Dermis blood vessel endothelial cell (primary cell): ENCODE measurements at places on chromosomes 5 and 9. TPM values are rescaled to one million over a fixed set of nuclear protein-coding genes. Genes with fewer than 3 reads are reported as not detected.
A peak's percentile ranks its signal among the peaks of the same experiment; 100 is the strongest.

Gene KIF2A
- 105 and 158 TPM in 2 replicates for total RNA-seq

Gene MAMDC2
- total RNA-seq = 2.9 and 6.7 TPM in 2 replicates

Gene PLAC8L1
- total RNA-seq = not detected in 2 replicates

Gene ALDH1B1
- 12.1 and 18.3 TPM in 2 replicates for total RNA-seq

GRCh38 chr5:166648736-166649135 is 1642.7 kb upstream of the WWC1 start:
- DNase-seq = no peak

DNA sequence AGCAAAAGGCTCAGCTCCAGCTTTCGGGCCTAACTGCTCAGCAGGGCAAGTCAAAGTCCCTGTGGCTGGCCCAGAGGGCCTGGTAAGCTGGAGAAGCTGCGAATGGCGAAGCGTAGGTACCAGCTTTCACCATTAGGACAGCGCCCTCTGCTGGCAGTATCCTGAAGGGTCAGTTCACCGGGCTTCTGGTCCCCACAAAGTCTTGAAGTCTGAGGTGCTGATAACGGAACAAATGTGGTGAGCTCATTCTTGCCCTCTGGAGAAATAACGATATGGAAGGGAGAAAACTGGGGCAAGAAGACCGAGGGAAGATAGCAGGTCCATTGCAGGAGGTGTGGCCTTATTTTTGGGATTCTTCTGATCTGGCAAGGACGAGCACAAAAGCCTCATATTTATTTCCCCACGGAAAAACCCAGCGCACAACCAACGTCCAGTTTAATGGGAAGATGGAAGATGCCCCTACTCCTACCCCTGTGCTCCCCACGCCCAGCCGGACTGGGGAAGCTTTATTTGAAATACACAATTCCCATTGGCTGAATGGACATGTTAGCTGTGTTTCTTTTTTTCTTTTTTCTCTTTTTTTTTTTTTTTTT is 7.2 kb downstream of the SOWAHA start:
- DNase-seq = peak; percentile 96

DNA sequence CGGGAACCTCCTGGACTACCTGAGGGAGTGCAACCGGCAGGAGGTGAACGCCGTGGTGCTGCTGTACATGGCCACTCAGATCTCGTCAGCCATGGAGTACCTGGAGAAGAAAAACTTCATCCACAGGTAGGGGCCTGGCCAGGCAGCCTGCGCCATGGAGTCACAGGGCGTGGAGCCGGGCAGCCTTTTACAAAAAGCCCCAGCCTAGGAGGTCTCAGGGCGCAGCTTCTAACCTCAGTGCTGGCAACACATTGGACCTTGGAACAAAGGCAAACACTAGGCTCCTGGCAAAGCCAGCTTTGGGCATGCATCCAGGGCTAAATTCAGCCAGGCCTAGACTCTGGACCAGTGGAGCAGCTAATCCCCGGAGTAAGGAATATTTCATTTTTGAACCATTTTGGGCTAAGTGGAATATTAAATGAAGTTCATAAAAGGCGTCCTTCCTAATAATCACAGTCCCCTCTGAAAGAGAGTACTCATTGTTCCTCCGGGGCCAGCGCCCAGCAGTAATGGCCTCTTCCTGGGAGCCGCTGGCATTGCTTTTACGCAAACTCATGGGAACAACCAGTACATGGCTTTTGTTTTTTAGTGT is 23.6 kb downstream of the QRFP start:
- no peak for DNase-seq

DNA sequence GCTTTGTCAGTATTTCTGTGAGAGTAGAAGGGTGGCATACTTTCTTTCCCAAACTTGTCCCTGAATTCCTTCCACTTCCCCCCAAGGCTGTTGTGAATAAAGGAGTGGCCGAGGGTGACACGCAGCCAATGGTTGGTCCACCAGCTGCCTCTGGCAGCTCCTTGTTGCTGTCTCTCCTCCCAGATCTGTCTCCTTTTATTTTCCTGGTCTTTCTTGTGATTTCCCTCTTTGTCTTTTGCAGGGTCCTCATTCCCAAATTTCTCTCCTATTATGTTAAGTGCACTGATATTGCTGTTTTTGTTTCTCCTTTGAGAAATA is 137.5 kb upstream of the HMHB1 start:
- no peak for DNase-seq

- no peak for DNase-seq
These were observed 10.6 kb downstream of the CDH12 start for GRCh38 chr5:22842574-22842973.

DNA sequence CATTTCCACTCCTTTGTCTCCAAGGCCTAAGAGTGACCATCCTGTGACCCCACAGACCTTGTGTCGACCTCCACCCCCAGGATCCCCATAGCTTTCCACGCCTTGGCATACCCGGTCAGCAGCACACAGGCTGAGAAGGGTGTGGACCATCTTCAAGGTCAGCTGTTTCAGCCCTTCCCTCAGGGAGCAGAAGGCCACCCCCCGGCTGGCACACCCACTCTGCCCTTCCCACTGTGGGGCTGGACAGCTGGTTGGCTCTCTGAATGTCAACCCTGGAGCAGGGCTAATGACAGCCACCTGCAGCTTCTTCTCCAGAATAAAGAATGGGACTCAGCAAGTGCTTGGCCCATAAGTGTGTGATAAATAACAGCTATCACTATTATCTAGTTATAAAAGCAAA is 93.1 kb downstream of the OLFM1 start:
- DNase-seq = no peak

DNA sequence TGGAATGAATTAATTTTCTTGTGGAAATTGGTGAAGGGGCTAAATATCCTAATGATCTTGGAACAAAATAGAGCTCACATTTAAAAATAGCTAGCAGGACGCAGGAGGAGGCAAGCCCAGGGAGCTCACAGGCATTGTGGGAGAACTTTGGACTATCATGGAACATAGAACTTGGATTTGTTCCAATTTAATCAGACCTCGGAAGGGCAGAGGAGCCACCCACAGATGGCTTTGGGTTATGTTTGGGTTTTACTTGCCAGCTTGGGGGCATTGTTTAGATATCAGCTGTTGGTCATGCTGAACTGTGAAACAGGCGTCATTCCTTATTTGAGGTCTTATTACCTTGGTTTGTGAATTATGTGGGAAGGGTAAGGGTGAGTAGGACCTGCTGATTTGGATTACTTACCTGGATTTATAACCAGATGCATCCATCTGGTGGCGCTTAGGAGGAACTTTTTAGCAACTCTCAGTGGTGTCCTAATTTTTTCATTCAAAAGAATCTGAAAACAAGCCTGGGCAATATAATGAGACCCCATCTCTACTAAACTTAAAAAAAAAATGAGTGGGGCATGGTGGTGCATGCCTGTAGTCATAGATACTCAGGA is 14.1 kb upstream of the PTGR1 start:
- DNase-seq = peak; percentile 35

GRCh38 chr9:69637193-69637816 is 34.9 kb downstream of the APBA1 start:
- DNase-seq = no peak

- DNase-seq = no peak
These were observed 86.3 kb upstream of the PHYKPL start for GRCh38 chr5:178318893-178319292.

DNA sequence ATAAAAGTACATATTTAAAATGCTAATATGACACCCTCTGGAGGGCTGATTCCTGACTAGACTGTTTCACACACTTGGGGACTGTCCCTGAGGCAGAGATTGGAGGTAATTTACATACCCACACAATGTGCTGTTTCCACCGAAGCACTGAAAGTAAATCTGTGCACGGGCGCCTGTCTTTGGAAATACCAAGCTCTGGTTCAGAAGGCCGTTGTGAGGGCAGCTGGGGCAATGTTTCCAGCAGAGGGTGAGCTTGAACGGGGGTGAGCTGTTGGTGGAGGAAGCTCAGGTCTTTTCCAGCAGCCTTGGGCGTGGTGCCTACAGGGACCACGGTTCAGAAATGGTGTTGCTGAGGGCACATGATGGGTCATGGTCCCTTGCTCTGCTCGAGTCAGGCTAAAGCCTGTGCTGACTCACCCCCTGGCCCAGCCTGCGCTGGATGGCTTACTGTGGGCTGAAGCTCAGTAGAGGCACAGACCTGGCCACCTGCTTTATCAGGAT is 25.8 kb upstream of the HMCN2 start:
- DNase-seq = no peak

GRCh38 chr5:116415989-116416388 is 158.6 kb downstream of the SEMA6A start:
- no peak for DNase-seq

GRCh38 chr5:33848554-33848953 is 43.2 kb downstream of the ADAMTS12 start:
- DNase-seq = no peak

- no peak for DNase-seq
These were observed 232.0 kb upstream of the FBXL7 start for GRCh38 chr5:15267966-15268365.

GRCh38 chr9:72524820-72525540 is 3.6 kb downstream of the TMC1 start:
- DNase-seq = peak; percentile 100

DNA sequence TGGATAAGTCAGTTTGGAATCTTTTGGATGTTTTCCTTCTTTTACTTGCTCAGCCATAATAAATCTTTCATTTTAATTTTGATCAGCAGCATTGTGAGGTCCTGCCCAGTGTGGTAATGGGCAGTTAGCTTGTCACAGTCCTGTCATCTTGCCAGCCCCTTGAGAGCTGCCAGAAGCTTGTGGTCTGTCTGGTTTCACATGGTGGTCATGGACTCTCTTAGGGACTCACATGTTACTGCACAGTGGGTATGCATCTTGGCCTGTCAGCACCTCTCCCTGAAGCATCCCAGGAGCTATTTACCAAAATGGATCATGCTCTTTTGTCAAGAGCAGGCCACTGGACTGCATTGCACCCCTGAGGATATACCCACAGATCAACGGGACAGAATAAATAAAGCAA is 60.3 kb downstream of the DAPK1 start:
- no peak for DNase-seq

GRCh38 chr9:137953683-137954438 is 76.3 kb downstream of the CACNA1B start:
- no peak for DNase-seq

- DNase-seq = no peak
These were observed 25.0 kb downstream of the ECM2 start for GRCh38 chr9:92510747-92511146.
